ENCODE measurements at places on chromosomes 4 and X.

GRCh38 chr4:30537456-30537855 lies 182.7 kb upstream of the PCDH7 start:
- DNase-seq = no peak

- DNase-seq = no peak
These were observed 11.5 kb downstream of the RCHY1 start for GRCh38 chr4:75502671-75503070.

- no peak for DNase-seq
These were observed 511 bp upstream of the MAP9 start for GRCh38 chr4:155377276-155377675.

- DNase-seq = no peak
These were observed 2.0 kb downstream of the NUDT11 start for GRCh38 chrX:51494409-51494808.

DNA sequence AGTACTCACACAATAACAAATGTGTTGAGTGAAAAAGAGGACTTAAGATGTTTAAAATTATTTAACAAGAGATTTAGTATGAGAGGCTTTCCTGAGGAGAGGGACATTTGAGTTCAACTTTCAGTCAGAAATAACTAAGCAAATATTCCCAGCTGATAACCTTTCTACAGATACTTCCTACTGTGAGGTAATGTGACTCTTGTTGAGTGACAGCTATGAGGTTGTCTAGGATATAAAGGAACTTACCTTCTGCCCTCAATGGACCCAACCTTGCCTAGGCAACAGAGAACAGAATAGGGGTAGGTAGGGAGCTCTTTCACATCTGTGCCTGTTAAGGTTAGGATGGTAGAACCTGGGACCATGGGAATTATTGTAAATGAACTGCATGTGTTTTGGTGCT lies 54.7 kb downstream of the GLUD2 start:
- no peak for DNase-seq

DNA sequence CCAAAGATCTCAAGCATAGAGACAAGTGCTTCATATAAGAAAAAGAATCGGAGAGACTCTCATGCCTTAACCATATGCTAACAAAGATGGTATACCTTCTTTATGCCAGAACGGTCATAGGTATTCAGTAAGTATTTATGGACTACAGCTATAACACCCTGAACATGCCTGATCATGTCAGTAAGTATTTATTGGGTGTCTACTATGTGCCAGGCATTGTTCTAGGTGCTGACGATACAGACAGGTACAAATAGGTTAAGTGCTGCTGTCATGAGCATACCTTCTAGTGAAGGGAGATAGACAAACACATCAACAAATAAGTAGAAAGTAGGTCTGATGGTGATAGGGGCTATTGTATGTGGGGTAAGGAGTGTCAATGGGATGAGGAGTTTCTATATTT lies 9.5 kb upstream of the MID1 start:
- no peak for DNase-seq

GRCh38 chr4:119540249-119540648 lies 88.4 kb downstream of the PDE5A start:
- no peak for DNase-seq

DNA sequence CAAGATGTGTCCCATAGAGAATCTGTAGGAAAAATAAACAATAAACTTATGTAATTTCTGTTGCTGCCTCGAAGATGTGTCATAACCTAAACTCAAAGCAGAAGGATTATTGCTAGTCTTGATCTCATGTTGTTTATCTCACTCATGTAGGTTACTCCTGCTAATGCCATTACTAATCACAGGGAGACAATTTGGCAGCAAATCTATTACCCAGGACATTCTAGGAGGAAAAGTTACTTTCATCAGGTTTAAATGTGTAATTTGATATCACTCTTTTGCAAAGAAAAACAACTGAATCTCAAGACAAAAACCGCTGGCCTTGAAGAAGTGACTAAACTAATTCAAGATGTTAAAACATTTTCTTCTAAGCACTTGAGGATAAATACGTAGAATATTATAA lies 34.0 kb downstream of the LDOC1 start:
- DNase-seq = no peak

DNA sequence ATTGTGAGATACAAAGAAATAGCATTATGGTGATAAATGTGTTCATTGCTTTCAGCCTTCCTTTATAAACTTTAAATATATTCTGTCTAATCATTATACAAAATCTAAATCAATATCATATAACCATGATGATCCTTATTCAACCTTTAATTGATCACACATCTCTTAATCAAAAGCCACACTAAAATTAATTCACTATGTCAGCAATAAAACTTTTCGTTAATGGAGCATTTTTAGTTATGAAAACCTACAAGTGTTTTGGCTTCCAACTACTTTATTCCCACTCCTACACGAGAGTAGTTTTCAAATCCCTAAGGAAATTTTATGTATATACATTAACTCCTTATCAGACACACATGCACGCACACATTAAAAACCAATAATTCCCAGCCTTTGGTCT lies 530.2 kb downstream of the KCTD8 start:
- DNase-seq = no peak

- no peak for DNase-seq
These were observed 643 bp downstream of the FHL1 start for GRCh38 chrX:136147976-136148375.

GRCh38 chrX:129825746-129826505 lies 17.8 kb downstream of the ZDHHC9 start:
- DNase-seq = no peak

DNA sequence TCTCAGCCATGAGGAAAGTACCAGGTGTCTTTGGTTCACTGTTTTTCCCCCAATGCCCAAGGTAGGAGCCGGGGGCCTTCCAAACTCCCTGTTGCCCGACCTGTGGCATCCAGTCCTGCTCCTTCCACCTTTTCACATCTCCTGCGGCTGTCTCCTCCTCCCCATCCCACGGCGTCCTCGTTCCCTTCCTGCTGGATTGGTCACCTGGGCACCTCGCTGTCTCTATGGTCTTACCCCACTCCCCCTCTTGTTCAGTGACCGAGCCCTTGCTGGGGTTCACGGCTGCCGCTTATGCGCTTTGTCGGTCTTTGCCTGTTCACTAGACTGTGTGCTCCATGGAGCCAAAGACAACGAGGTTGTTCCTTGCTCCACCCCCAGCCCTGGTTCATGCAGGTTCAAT lies 188.7 kb upstream of the PSAPL1 start:
- no peak for DNase-seq

DNA sequence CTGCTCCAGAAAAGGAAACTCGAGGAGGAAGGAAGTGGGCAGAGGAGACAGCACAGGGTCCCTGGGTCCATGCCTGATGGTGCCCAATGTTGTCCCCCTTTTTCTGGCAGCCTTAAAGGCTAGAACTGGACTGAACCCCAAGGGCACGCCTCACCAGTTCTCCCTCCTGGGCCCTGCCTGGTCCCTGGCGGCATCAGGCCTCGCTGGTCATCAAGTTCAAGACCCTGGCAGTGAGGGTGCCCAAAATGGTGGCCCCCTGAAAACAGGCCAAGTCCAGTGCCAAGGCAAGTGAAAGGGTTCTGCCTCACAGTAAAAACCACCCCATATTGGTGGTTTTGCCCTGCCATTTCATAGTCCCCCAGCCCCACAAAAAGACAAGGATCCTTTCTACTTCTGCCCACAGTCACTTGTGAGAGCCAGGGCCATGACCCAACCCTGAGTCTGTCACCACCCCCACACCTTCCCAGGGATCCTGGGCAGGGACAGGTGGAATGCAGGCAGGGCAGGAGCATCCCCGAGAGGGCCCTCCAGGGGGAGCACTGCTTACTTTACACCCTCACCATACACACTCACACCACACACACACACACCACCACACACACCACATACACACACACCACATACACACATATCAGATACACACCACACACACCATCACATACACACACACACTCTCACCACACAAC lies 107.6 kb downstream of the DCTD start:
- DNase-seq = no peak

DNA sequence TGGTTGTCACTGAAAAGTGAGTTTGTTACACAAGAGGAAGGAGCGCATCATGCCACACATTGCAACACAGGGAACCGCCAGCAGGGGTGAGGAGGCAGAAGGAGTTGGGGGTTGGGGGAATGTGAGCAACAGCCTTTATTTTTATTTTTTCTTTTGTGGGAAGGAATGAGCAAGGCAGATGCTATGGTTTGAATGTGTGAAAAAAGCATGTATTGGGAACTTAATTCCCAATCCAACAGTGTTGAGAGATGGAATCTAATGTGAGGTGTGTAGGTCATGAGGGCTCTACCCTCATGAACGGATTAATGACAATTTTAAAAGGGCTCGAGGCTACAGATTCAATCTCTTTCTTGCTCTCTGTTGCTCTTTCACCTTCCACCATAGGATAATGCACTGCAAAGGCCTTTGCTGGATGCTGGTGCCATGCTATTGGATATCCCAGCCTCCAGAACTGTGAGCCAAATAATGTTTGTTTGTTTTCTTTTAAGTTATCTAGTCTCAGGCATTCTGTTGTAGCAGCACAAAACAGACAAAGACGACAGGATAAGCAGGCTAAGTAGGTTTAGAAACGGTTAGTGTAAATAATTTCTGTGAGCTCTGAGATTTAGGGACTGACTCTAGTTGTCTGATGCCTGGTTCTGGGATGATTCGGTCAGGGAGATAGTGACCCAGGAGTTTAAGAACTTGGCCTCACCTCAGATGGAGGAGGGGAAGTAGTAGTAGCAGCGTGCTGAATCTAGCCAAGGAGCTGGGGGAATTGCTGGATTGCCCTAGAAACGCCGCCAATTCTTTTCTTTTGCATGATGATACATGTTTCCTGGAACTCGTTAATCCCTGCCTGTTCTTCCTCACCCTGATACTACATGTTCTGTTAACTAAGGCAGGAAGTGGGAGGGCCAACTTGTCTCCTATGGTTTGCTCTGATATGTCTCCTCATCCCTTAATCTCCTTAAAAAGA lies 156.6 kb upstream of the CTSO start:
- no peak for DNase-seq

- DNase-seq = no peak
These were observed 12.9 kb downstream of the DIPK2B start for GRCh38 chrX:45187731-45188130.

GRCh38 chr4:7425124-7425523 lies 9.6 kb downstream of the PSAPL1 start:
- no peak for DNase-seq

DNA sequence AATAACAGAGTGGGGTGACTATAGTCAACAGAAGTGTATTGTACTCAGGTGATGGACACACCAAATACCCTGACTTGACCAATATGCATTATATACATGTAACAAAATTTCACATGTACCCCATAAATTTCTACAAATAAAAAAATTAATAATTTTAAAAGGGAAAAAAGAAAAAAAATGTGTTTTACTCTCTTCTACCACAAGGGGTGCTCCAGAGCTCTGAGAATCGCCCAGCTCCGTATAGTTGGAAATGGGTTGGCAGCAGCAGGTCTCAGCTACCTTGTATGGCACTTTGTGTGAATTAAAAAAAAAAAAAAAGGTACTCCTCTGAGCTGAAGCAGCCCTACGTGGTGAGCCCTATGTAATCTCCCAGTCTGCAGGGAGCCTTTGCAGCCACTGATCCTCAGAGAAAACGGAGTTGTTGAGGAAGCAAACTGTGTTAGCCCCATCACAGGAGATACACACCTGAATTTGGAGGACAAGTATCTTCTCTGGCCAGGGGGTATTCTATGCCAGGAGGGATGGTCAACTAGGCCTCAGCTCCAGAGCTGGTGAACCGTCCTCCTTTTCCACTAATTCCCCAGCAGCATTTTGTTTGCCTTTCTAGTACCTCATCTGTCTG lies 17.2 kb upstream of the POLA1 start:
- no peak for DNase-seq

GRCh38 chr4:30724247-30724646 lies 4.1 kb downstream of the PCDH7 start:
- no peak for DNase-seq

DNA sequence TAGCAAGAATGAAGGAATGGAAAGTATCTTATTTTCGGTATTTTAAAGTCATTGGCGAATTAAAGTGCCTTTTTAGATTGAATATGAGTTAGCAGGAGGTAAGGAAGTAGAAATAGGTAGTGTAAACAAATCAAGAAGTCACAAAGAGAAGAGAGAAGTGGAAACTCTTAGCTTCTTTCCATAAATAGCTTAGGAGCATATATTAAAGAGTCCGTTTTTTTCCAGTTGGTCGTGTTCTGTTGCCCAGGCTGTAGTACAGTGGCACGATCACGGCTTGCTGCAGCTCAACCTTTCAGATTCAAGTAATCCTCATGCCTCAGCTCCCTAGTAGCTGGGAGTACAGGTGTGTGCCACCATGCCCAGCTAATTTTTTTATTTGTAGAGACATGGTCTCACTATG lies 56.4 kb downstream of the UBE2K start:
- no peak for DNase-seq

DNA sequence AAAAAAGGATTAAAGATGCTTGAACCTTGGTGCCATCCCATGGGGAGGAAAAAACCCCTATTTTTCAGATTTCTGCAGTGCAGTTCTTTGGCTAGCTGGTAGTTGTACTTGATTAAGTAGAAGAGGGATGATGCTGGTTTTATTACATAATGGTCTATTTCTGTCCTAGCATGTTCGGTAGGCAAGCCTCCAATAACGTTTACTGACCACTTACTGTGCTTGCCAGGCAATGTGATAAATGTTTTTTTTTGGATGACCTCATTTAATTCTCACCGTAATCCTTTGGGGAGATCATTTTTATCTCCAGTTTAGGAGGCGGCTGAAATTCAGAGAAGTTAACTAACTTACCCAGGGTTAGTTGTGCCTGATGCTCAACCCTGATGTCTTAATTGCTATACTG lies 92.1 kb upstream of the RPA4 start:
- DNase-seq = no peak

DNA sequence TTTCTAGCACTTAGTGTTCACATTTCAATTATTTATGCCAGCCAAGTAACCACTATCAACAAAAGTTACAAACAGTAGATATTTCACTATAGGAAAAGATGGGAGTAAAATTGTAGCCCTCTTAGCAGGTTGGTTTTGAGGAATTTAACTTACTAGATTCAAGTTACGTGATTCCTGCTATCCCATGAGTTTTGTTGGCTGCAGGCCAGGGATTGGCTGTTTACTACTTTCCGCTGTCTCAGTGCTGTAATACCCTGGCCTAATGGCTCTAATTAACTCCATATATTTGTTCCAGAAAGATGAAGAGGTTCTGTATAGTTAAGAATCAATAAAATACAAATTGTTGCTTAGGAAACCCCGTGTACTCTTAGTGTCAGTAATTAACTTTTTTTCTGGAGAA lies 55.5 kb upstream of the MAGED1 start:
- no peak for DNase-seq

GRCh38 chrX:16629909-16630308 lies 20.0 kb upstream of the S100G start:
- DNase-seq = no peak

Measured in iPS DF 19.7 (cell line).